ENCODE measurements at places on chromosomes 3 and 15. TPM values are rescaled to one million over a fixed set of nuclear protein-coding genes. Genes with fewer than 3 reads are reported as not detected.

BLM gene
- total RNA-seq = 13.8 TPM

ZMYND10 gene
- total RNA-seq = 0.29 TPM

MYLK gene
- 116 TPM for total RNA-seq

TSPAN3 gene
- 143 TPM for total RNA-seq

B3GALNT1 gene
- 47.6 TPM for total RNA-seq

DNA sequence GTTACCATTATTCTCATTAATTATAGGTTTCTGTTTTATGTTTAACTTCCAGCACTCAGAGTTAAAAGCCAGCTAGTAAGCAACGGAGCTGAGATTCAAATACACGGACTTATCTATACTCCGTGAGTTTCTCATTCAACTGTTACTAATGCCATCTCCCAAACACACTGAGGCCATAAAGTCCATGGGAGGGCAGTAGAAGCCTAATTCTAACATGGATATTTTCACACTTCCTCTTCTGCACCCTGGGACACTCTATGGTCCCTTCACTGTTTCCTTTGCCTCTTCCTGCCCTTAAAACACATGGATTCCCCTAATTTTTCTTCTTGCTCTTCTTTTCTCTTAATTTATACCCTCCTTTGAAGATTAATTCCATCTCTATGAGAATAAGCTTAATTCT lies 245.0 kb downstream of the KLF13 start:
- DNase-seq = no peak

GRCh38 chr15:32838820-32839219 lies 121.0 kb downstream of the GREM1 start:
- no peak for DNase-seq

DNA sequence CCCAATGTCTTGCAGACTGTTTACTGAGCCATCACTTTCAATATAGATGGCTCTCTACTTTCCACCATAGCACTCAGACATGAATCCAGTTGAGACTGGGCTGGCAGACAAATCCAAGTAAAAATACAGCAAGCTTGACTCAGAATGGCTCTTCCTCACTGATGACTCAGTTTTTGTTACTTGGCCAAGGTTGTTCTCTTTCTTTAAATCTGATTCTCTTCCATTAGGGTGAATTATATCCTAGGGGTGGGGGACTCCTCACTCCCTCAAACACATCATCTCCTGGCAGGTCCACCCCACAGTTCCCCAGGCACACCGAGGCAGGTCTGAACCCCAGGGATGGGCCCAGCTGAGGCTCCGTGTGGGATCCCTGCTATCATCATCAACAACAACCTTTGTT lies 157.9 kb downstream of the MEX3B start:
- DNase-seq = no peak

GRCh38 chr3:3170998-3171397 lies 8.5 kb downstream of the CRBN start:
- no peak for DNase-seq

GRCh38 chr3:85740561-85740960 lies 781.8 kb downstream of the CADM2 start:
- DNase-seq = no peak

DNA sequence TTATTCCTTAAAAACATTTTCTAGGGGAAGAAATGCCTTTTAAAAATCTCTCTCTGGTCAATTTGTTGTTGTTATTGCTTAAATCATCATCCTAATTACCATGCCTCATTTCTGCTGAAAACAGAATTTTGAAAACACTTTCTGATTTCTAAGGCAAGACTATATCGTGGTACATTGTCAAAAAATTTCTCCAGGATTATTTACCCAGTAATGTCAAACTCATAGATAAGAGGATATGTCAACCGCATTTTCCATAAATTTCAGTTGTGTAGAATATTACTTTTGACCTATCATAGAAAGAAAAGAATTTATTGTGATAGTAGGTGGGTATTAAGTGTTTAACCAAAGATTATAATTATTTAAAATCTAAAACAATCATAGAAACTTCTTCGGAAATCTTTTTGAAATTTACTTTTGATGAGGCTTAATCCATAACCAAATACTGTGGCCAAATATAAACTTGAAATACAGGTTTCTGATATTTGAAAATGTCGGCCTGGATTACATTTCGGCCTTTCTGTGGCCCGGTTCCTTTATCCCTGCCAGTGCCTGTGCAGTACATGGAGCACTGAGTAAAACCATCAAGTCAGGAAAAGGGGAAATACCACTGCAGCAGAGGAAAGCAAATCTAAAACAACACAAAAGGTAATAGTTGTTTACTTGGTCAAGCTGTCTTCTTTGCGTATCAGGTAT lies 173.4 kb downstream of the MYRIP start:
- no peak for DNase-seq

DNA sequence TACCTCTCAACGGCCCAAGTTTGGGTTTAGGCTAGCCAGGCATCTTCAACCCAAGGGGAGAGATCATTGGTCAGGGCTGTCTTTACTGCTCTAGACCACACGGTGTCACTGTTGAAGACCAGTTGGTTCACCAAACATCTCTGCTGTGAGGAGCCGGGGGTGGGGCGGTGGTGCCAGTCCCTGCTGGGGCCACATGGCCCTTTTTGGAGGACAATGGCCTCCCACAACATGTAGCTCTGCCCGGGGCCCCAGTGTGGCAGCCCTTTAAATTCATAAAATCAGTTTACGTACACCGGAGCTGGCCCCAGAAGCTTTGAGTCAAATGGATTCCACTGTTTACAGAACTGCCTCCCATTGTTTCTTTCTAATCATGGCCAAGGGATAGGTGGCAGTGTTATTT lies 19.1 kb upstream of the TM4SF18 start:
- DNase-seq = peak; percentile 63

DNA sequence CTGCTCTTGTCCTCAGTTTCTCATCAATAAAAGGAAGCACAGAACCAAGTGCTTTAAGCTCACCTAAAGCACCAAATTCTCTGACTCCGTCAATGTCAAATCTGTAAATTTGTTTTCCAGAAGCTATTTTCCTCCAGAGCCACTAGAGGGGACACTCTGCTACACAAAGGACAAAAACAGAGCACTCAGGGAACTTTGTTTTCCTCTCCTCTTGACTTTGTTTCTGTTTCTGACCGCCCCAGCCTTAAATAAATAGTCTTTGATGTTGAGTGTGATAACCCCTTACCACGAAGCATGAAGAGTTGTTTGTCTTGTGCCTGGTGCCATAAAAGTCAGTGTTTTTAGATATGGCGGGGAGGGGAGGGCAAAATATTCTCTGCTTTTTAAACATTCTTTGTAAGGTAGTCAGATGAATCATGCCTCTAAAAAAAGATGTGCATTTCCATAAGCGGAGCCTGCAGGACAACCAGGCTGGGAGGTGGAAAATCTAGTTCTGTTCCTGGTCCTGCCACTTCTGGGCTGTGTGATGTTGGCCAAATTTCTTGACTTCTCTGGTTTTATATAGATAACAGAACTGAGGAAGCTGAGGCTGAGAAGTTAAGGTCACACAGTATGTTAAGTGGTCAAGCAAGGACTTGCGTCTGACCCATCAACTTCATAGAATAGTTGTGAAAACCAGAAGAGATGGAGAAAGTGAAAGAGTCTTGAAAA lies 7.3 kb upstream of the ZBTB38 start:
- no peak for DNase-seq

GRCh38 chr15:39729500-39729899 lies 53.1 kb downstream of the FSIP1 start:
- DNase-seq = no peak

Data from left cardiac atrium (tissue), 4 donors.